ENCODE measurements at places on chromosomes 3 and 15. TPM values are rescaled to one million over a fixed set of nuclear protein-coding genes. Genes with fewer than 3 reads are reported as not detected.

FRMD4B gene
- 28.6 TPM for total RNA-seq

TRPM7 gene
- total RNA-seq = 38.8 TPM

TMC3 gene
- total RNA-seq = not detected

EBLN2 gene
- total RNA-seq = 4.3 TPM

GABRB3 gene
- total RNA-seq = 3.1 TPM

Data from mucosa of descending colon (tissue), 3 donors.